GDM1 (cell line): ENCODE measurements at places on chromosomes 1 and 21.

GRCh38 chr1:29758781-29759499 lies 522.6 kb downstream of the PTPRU start:
- no peak for DNase-seq

DNA sequence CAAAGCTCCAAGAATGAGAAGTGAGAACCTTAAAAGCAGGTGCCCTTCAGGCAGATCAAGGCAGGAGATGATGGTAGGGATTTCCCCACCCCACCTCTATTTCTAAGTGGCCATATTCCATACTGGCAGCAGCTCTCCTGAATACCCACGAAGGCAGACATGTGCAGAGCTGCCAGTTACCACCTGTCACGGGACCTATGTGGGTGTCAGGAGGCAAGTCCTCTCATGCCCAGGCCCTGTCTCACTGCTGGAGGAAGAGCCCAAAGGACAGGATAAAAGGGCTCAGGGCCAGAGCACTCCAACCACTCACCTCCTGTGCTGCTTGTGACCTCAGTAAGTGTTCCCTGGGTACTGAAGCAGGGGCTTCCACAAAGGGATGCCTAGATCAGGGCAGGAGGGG lies 721 bp upstream of the LCE1B start:
- no peak for DNase-seq

DNA sequence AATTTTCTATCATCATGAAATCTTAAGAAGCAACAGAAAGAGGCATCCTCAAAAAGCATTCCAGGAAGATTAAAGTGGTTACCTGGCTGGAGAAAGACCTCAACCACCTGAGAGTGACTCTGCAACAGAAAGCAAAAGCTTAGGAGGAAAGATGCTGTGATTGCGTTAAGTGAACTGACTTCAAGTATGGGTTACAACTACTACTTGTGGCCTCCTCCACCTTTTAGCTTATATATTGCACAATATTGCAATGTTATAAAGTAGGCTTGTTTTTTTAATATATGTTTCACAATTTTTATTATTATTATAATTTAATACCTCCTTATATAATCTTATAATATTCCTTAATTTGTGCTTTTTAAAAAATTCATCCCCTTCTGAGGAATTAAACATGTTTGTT lies 1407.5 kb downstream of the KCNT2 start:
- DNase-seq, result no peak

DNA sequence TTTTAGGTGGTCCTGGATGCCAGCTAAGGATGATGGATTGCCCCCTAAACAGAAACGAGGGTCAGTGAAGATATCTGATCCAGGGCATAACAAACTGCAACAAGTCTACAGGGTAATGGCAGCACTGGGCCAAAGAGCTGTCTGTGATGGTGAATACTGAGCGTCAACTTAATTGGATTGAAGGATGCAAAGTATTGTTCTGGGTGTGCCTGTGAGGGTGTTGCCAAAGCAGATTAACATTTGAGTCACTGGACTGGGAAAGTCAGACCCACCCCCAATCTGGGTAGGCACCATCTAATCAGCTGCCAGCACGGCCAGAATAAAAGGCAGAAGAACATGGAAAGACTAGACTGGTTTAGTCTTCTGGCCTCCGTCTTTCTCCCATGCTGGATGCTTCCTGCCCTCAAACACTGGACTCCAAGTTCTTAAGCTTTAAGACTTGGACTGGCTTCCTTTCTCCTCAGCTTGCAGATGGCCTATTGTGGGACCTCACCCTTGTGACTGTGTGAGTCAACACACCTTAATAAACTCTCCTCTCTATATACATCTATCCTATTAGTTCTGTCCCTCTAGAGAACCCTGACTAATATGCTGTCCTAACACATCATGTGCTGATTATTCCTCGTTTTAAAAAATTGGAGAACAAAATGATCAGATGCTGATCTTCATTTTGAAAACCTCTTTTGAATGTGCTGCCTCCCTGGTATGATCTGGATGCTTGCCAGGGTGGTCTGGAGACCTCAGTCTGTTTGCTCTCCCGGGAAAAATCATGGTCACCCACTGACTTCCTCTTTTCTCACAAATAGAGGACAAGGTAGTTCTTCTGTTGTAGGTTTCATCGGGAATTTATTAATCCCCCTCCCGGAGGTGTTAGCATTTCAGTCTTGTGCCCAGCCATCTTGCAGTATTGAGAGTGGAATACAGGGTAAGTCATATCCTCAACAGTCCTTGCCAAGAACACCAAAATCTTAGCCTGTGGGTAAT lies 234.7 kb downstream of the SETD4 start:
- no peak for DNase-seq

GRCh38 chr1:116432655-116433265 lies 59.7 kb downstream of the ATP1A1 start:
- no peak for DNase-seq

- DNase-seq, result no peak
Observed at GRCh38 chr1:167789501-167789900, 67.7 kb downstream of the MPZL1 start.

GRCh38 chr1:214271174-214271858 lies 9.6 kb upstream of the SMYD2 start:
- no peak for DNase-seq

DNA sequence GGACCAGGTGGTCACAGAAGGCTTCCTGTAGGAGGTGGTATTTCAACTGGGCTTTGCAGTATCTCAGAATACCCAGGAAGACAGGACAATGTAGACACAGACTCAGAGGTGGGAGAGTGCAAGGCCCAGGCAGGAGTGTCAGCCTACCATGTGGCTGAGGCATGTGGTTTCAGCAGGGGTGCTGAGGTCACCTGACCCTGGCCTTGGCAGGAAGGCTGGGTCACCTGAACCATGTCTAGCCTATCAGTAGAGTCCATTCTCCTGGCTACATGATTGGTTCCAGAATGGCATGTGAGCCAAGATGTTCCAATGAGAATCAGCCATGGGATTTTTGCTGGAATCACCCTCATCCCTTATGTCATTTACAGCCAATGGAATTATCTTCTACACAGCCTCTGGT lies 169.4 kb downstream of the ACTL8 start:
- no peak for DNase-seq

GRCh38 chr1:195608883-195609282 lies 999.4 kb downstream of the KCNT2 start:
- no peak for DNase-seq

GRCh38 chr1:23825762-23826522 lies 713 bp upstream of the HMGCL start:
- DNase-seq, result no peak
